ENCODE measurements at places on chromosomes 12 and 14.

DNA sequence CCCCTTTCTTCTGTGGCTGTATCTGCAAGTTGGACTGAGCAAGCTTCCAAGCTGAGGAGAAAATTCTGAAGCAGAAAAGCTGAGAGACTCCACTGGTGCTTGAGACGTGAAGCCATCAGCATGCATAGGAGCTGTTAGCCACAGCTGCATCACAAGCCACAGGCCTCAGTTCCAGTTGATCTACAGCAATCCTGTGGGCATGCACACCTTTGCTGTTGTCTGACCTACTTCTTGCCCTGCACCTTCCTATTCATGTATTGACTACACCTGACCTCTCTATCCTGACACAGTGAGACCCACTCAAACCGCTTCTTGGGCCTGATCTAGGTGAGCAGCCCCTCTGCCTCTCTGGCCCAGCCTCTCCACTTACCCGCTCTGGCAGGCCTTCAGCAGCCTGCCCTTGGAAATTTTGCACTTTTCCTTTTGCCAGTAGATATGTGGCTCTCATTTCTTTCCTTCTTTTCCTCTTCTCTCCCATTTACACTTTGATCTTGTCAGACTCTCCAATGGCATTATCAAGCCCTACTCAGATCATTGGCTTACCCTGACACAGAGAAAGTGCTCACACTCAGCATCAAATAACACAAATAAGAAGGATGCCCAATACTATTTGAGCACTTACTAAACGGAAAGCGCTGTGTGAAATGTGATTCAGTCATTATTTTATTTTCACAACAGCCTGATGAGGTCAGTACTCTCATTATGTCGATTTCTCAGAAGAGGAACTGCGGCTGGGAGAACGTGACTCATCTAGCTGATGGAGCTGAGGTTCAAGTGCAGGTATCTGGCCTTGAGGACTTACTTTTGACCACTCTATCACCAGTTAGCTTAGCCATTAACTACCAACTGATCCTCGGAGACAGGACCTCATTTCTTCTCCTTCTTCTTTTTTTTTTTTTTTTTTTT is 21.9 kb upstream of the PTGR2 start:
- peak; percentile 45 for DNase-seq

GRCh38 chr12:69066492-69067373 is 133.8 kb upstream of the CPM start:
- no peak for DNase-seq

DNA sequence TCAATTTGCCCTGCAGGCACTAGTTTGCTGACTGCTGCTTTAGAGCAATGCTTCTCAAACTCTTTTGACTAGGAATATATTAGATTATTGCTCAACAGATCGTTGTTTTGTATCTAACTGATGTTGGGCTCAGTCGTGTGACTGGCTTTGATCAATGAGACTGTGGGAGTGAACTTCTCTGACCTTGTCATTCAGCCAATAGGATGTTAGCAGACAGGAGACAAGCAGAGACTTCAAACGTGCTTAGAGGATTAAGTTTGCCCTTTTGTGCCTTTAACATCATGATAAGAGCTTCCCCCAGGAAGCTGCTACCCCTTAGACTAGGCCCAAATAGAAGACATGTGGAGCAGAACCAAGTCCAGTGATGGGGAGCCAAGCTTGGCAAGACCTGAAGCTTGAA is 76.7 kb upstream of the ELK3 start:
- no peak for DNase-seq

DNA sequence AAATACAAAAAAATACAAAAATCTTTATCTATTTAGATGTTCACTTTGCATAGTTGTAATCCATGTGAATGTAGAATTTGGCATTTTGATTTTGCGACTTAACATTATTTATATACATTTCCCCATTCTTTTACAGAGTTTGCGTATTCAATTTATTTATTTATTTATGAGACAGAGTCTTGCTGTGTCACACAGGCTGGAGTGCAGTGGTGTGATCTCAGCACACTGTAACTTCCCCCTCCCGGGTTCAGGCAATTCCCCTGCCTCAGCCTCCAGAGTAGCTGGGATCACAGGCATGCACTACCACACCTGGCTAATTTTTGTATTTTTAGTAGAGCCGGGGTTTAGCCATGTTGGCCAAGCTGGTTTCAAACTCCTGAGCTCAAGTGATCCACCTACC is 25.3 kb upstream of the STRN3 start:
- no peak for DNase-seq

DNA sequence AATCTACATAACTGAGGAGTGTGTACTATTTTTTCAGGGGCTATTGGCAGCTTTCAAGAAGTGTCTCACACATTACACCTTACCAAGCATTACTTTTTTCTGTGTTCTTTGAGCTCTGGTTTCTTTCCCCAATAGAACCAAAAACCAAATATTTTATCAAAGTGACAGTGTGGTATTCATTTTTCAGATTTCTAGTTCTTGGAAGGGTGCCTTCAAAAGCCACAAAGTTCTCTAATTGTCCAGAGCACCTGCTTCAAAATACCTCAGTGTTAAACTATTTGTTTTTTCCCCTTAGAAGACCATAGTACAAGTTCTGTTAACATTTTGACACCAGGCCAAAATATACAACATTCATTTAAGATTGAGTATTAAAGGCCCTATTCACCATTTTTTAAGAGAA is 515.7 kb downstream of the ETNK1 start:
- DNase-seq, result no peak

DNA sequence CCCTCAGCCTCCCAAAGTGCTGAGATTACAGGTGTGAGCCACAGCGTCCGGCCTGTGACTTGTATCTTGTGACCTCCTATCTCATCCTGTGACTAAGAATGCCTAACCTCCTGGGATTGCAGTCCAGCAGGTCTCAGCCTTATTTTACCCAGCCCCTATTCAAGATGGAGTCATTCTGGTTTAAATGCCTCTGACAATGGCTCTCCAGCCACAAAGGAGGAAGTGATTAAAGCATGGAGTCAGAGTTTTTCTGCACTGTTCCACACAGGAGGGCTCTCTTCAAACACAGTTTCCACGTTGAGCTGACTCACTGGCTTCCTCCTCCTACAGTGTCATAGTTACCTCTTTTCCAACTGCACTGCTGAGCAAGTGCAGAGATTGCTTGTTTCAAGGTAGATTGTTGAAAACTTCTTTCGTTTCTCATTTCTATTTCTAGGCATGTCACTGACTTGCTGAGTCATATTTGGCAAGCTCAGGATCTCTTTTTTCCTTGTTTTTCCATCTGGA is 383.8 kb downstream of the PCNX1 start:
- DNase-seq, result peak; percentile 35

- no peak for DNase-seq
Measured at GRCh38 chr14:68407825-68408224, 385.0 kb downstream of the ZFP36L1 start.

GRCh38 chr14:94171208-94171607 is 2.9 kb upstream of the PPP4R4 start:
- no peak for DNase-seq

- no peak for DNase-seq
Measured at GRCh38 chr12:132009336-132009859, 59.7 kb downstream of the EP400 start.

DNA sequence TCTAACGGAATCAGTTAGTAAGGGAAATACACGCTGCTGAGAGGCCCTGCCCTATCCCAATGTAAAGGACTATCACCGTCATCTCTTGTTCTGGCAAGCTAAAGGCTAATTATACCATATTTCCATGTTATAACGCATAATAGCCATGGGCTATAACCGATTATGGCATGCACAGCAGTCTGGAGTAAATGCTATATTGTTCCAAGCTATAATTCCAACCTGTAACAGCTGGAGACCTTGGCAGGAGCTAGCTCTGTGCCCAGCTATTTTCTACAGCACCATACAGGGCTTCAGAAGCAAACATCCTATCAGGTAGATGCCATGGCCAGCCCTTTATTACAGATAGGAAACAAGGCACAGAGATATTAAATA is 26.3 kb downstream of the SYNE3 start:
- no peak for DNase-seq

DNA sequence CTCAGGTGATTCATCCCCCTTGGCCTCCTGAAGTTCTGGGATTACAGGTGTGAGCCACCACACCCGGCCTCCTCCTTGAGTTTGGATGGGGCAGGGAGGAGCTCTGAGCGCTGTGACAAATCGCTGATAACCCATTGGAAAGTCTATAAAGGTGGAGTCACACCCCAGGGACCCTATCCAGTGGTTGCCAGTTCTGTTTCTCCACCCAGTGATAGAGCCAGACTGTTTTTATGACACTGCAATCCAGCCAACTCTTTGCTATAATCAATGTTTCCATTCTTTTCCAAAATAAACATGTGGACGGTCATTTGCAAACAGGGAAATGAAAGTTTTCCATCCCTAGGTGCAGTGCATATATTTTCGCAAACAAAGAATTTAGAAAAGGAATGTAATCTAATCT is 142.0 kb upstream of the PELI2 start:
- DNase-seq, result no peak

DNA sequence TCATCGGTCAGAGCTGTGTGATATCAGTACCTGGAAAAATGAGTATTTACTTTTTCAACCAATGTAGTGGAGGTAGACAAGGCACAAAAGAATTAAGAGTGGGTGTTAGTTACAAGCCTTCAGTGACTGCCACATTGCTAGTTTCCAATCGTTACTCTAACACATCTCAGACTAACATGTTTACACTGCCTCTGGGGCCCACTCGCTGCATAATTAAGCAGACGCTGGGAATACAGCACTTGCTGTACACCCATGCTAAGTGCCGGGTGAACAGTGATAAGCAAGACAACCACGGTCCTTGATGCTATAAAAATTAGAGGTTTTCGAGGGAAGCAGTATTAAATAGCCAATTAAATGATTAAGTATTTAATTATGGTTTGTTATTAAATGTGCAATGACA is 1147.6 kb downstream of the AACS start:
- no peak for DNase-seq

DNA sequence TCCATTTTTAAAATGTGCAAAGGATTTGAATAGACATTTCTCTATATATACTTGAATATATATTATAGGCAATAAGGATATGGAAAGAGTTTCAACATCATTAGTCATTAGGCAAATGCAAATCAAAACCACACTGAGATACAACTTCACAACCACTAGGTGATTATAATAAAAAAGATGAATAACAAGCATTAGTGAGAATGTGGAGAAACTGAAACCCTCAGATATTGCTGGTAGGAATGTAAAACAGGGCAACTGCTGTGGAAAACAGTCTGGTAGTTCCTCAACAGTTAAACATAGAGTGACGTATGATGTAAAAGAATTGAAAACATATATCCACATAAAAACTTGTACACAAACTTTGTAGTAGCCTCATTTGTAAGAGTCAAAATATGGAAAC is 11.7 kb upstream of the BATF start:
- no peak for DNase-seq

- DNase-seq, result no peak
Measured at GRCh38 chr14:85169381-85169780, 360.6 kb upstream of the FLRT2 start.

- no peak for DNase-seq
Measured at GRCh38 chr14:101233021-101233366, 328.3 kb upstream of the DIO3 start.

GRCh38 chr12:12505544-12506495 is 56.8 kb downstream of the DUSP16 start:
- peak; percentile 19 for DNase-seq

DNA sequence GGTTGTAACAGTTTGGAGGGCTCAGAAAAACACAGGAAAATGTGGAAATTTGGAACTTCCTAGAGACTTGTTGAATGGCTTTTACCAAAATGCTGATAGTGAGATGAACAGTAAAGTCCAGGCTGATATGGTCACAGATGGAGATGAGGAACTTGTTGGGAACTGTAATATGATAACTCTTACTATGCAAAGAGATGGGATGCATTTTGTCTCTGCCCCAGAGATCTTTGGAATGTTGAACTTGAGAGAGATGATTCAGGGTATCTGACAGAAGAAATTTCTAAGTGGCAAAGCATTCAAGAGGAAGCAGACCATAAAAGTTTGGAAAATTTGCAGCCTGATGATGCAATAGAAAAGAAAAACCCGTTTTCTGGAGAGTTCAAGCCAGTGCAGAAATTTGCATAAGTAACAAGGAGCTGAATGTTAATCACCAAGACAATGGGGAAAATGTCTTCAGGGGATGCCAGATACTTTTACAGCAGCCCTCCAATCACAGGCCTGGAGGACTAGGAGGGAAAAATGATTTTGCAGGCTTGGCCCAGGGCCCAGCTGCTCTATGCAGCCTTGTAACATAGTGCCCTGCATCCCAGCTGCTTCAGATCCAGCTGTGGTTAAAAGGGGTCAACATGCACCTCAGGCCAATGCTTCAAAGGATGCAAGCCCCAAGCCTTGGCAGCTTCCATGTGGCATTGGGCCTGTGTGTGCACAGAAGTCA is 572.7 kb upstream of the ATP2B1 start:
- no peak for DNase-seq

- DNase-seq, result no peak
Measured at GRCh38 chr14:51596488-51597117, 55.1 kb upstream of the FRMD6 start.

- DNase-seq, result no peak
Measured at GRCh38 chr12:108298761-108299275, 40.3 kb downstream of the CMKLR1 start.

GRCh38 chr12:9698681-9699080 is 29.2 kb downstream of the CLEC2D start:
- no peak for DNase-seq

- DNase-seq, result no peak
Measured at GRCh38 chr12:116366456-116366776, 88.9 kb upstream of the MED13L start.

DNA sequence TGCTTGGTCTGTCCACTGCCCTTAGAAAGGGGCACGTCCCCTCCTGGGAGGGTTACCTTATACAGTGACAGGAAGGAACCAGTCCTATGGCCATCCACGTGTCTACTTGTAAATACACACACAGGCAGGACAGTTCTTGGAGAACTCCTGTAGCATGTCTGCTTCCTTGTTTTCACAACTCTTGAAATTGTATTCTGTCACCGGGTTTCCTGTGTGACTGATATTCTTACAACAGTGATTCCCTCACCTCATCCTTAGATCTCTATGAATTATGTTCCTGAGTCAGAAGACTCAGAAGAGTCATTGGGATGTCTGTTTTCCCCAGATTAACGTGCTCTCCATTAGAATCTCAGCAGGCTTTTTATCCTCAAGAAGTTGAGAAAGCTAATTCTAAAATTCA is 44.1 kb upstream of the DYNC1H1 start:
- DNase-seq, result no peak

GRCh38 chr14:56115976-56116893 is 2.0 kb upstream of the PELI2 start:
- DNase-seq, result no peak

DNA sequence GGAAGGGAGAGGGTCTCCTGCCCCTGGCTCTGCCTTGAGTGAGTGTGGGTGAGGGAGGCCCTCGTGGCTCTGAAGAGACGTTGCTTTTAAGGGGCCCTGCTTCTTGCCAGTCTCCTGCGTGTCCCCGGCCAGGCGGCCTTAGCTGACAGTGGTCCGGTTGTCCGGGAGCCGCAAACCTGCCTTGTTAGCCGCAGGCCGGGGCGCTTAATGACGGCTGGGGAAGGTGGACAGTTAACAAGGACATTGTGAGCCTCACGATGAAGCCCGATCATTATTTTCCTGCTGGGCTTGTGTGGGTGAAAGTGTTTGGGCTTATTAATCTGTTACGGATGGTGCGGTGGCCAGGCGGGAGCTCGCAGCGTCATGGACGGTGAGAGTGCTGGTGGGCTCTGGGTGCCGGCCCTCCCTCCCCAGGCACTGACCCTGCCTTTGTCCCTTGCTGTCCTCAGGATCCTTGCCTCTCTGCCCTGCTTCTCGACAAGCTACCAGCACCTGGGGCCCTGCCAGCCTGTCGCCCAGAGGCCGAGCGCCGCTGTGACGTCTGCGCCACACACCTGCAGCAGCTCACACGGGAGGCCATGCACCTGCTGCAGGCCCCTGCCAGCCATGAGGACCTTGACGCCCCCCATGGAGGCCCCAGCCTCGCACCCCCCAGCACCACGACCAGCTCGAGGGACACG is 13.3 kb downstream of the KIF26A start:
- no peak for DNase-seq
